ENCODE measurements at places on chromosomes 6 and 20.

- DNase-seq = no peak
Observed at GRCh38 chr6:94052749-94053148, 633.4 kb upstream of the EPHA7 start.

DNA sequence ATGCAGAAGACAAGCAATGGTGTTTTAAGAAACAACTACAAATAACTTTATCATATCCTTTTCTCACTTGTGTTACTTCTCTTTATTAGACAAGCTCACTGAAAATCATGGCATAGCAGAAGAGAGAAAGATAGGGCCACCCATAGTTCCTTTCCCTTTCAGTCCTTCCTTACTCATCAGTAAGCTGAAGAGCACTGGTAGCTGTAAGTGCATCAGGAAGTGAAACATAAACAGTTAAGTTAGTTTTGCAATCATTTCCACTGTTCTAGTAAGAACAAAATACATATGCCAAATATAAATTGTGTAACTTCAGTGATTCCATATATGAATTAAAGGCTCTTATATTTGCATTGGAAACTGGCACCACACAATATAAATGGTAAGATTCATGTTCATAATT lies 220.1 kb downstream of the HACE1 start:
- no peak for DNase-seq

DNA sequence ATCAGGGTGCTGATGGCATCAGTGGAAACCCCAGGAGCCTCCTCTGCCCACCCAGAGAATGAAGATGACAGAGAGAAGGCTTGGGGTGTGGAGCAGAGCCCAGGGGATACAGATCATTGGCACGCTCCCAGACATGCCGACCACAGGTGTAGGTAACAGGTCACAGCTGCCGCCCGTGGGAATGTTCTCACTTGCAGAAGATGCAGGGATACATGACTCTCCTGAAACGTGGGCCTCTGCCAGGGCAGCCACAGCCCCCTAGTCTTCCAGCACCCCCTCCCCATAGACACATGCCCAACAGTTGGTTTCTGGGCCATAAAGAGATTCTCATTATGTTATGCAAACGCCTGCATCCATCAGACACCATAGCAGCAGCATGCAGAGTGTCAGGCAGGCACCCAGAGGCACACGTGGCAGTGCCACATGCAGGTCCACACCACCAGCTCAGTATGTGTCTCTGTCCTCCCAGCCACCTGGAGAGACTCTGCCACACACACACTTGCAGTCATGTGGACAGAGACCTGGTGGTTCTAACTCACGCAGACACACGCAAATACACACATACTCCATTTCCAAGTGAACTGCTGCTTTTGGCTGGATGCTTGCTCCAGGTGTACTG lies 45.5 kb downstream of the LRFN2 start:
- DNase-seq = no peak

DNA sequence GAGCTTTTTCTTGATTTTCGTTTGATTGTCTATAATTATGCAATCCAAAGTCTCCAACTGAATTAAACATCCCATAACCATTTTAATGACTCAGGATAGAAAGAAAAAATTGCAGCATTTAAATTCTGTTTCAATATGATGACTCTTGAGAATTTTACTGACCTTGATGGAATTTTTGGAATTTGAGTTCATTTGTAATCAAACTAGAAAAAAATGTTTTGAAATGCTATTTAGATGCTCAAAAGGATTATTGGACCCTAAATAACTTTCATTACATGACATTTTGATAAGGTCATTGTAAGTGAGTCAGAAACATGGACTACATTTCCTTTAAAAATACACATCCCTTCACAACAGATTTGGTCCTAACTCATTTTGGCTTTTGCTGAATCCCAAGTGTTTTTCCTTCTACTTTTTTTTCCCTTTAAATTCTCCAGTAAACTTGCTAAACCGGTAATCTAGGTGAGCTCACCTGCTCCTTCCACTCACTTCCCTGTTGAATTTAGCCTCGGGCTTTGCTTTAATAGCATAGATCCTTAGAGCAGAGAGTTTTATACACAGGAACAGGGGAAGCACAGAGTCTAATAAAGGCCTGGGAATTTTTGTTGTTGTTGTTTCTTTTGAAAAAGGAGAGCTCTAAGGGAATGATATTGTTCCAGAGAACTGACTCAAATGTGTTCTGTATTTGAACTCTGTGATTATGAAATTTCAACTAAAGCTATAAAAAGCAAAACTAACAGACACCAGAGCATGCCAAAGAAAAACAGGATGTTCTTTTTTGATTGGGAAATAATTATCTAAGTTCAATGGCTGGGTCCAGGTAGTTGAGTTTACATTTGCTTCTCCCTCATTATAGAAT lies 1088.2 kb upstream of the CITED2 start:
- no peak for DNase-seq

DNA sequence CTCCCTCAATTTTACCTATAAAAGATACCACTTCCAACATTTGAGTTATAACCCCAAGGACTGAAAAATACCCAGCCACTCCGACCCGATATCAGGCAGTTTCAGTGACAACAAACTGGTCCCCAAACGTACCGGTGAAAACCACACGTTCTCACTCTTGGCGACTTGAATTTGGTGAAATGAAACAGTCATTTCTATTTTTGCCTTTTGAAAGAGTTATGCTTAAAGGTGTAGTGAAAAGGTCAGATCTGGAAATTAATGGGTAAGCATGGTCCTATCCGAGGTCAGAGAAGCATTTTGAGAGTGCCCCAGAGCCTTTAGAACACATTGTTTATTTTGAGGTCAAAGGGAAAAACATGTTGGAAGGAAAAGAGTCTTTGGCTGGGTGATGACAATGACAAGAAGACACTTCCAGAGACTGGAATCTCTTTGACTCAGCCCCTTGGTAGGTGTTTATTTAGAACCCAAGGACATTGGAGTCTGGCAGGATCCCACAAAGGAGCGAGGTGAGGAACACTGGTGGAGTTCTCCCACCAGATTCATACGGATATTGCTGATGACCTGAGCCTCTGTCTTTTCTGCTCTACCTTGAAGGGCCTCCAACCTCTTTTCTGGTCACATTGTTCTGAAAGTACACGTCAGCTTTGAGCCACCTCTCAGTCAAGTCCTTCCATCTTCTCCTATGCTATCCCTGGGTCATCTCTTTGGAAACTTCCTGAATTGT lies 235.0 kb downstream of the GMPR start:
- no peak for DNase-seq

DNA sequence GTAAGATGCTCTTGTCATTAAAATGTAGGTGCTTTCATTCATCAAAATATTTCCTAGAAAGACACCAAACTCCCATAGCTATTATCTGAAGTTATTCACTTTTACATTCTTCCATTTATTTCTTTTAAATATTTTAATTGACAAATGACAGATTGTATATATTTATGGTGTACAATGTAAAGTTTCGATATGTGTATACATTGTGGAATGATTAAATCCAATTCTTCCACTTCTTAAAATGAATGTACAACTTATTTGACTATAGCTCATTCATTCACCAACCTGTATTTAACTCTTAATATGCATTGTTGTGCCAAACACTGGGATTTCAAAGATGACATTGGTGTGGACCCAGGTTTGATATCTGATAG lies 41.0 kb downstream of the CCN2 start:
- no peak for DNase-seq

GRCh38 chr6:125821825-125822281 lies 31.1 kb downstream of the NCOA7 start:
- no peak for DNase-seq

GRCh38 chr6:161186173-161186769 lies 87.6 kb downstream of the AGPAT4 start:
- no peak for DNase-seq

- no peak for DNase-seq
Observed at GRCh38 chr6:35425284-35425683, 26.9 kb upstream of the FANCE start.

DNA sequence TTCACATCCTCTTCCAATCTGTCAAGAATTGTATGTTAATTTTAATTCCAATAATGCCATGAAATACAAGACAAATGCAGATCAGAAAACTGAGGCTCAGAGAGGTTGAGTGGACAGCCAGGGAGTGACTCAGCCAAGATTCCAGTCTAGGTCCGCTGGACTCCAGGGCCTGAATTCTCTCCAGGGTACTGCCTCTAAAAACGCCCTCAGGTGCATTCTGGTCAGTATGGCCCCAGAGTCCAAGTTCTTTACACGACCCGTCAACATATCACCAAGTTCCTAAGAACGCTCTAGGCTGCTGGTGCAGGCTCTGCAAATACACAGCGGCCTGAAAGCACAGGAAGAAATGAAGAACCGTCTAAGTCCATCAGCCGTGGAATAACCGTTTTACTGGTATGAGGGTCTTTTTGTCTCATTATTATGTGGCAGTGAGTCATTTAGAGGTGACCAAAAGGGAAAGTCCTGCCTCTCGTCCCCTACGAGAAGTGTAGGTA lies 709 bp upstream of the ASXL1 start:
- no peak for DNase-seq

DNA sequence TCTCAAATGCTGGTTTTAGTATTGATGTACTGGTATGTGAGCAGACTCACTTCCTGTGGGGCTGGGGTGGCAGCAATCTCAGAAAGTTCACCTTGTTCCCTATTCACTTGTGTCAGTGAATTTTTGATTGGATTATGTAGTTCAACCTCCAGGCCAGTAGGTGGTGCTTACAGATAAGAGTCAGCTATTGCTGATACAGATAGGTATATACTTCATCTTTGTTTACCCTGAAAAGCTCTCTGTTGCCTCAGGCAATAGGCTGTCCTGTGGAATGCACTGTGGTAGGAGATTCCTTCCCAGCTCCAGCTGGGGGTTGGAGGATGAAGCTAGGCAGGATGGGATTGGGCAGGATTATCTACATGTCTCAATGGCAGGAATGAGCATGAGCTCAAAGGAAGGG lies 851.2 kb upstream of the EYS start:
- no peak for DNase-seq

- no peak for DNase-seq
Observed at GRCh38 chr6:90631046-90631445, 44.2 kb upstream of the MAP3K7 start.

- DNase-seq = no peak
Observed at GRCh38 chr20:58638467-58639181, 12.5 kb upstream of the STX16 start.

DNA sequence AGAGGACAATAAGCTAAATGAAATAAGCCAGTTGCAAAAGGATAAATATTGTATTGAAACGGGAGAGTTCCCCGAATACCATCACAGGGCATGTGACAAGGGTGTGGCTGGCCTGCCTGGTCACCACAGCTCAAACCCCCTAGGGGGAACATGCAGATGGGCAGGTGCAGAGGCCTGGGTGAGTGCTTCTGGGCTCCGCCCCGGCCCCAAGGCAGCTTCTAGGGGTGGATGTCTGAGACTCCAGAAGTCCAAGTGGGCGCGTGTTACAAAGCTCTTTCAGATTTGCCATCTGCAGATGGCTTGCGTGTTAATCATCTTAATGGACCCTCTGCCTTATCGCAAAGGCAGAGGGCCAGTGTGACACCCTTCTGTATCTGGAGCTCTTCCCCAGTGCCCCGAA lies 559.2 kb upstream of the IMPG1 start:
- DNase-seq = no peak

DNA sequence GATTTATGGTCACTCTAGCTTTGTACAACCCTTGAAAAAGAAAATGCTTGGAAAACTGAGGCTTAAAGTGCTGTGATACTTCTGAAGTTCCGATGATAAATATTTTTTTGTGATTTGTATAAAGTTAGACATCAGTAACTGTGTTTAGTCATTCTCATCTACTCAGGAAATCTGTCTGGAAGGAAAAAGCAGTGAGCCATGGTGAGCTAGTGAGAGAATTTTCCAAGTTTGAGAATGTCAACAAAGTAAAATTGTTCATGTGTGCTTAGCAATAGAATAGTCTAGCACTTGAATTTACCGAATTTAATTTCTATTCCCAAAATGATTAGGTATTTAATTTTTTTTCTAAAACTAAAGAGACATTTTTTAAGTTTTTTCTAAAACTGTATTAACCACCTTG lies 41.3 kb upstream of the PLCB4 start:
- DNase-seq = no peak

- no peak for DNase-seq
Observed at GRCh38 chr20:63126876-63127699, 88.8 kb downstream of the YTHDF1 start.

DNA sequence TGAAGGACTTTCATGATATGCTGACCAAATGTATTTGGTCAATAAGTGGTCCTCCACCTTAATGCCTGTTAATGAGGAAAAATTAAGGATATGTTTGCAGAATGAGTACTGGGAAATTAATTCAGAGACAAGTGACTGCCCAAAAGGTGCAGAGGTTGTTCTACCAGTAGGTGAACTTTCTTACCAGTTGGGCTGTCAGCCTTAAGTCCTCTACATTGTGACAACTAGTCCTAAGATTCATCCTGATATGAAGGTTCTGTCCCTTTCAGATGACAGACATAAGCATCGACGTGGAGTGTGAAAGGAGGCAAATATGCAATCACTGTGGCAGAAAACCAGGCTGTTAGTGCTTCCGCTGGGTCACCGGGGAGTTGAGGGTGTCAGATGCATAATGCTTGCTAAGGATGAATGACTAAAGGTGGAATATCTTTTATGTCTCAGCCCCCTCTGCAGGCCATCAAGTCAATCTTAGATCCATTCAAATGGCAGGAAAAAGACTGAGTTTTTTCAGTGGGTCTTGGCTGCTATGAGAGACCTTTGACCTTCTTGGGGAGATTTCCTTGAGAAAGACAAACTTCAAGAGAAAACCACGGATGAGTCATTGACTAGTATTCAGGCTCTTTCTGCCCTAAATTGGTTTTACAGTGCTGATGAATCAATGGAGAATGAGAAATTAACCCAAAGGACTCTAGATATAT lies 226.0 kb downstream of the TPBG start:
- no peak for DNase-seq

- no peak for DNase-seq
Observed at GRCh38 chr20:1953621-1954020, 40.2 kb downstream of the PDYN start.

DNA sequence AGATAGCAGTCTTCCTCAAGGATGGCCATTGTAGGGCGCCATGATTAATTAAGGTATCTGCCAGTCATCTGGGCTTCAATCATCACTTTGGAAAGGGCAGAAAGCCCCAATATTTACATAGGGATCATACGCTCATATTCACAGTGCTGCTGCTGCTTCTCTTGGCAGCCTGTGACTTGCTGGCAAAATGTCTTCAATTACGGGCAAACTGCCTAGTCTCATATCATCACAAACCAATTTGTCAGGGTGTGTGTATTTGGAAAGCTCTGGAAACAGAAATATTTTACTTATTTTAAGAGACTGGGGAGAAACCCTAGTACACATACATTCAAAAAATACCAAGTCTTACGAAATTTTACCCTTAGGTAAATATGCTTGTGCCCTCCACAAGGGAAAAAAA lies 77.6 kb downstream of the SAMD5 start:
- DNase-seq = no peak
